ENCODE measurements at places on chromosomes 7 and 10.

GRCh38 chr7:111846898-111847297 lies 284.6 kb upstream of the IMMP2L start:
- DNase-seq, result no peak

DNA sequence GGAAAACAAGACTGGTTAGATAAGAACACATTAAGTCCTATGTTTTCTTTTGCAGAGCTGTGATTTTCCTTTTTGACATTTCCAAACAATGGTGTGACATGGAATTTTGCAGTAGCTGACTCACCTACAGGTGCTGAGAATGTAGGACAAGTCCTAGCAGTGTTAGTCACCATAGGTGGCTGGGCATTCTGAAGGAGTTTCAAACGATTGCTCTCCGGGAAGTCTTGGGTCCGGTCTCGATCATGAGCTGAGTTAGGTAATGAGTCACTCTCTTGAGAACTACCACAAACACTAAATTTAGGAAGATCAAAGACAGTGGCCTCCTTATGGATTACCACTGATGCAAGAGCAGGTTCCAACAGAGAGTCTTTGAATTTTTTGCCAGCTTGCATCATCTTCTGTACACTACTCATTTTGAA lies 3.6 kb downstream of the FIGNL1 start:
- DNase-seq, result no peak

GRCh38 chr7:106911959-106912358 lies 46.9 kb downstream of the PIK3CG start:
- no peak for DNase-seq

- DNase-seq, result no peak
Measured at GRCh38 chr10:78520737-78521430, 487.2 kb downstream of the RPS24 start.

- no peak for DNase-seq
Measured at GRCh38 chr7:55086413-55087201, 67.8 kb downstream of the EGFR start.

- no peak for DNase-seq
Measured at GRCh38 chr10:20276127-20276979, 460.1 kb downstream of the PLXDC2 start.
